ENCODE measurements at places on chromosomes 12 and 14.

DNA sequence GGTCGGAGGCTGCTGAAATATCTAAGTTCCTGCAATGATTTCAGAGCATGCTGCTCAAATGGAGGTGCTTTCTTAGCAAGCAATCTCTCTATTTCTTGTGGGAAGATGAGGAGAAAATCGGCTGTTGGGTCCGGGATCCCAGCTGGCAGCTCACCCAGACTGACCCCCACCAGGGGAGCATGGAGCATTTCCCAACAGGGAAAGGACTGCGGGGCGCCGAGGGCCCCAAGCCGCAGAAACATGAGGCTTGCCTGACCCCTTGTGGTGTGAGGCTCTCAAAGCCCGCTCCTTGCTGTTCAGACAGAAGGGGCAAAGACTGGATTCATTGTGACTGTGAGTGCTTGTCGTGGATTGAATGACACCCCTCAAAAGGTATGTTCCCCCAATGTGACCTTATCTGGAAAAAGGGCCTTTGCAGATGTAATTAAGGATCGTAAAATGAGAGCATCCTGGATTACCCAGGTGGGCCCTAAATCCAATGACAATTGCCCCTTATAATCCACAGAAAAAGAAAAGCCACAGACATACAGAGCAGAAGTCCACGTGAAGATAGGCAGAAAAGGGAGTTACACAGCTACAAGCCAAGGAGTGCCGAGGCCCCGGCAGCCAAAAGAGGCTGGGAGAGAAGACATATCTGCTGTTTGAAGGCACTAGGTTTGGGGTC, 116.3 kb upstream of the VASH1 start:
- DNase-seq = no peak

DNA sequence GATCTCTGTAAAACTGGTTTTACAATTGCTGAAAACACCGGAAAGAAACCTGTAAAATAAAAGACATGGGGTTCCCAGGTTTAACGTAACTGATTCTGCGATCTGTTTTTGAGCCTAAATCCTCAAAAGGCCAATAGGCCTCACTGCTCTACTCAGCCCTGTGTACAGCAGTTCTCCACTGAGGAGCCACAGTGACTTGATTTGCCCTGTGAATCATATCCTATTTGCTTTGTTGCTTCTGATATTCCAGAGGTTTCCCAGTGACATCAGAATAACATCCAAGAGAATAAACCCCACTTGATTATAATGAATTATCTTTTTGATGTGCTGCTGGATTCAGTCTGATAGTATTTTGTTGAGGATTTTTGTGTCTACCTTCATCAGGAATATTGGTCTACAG, 27.5 kb downstream of the MDM1 start:
- no peak for DNase-seq

DNA sequence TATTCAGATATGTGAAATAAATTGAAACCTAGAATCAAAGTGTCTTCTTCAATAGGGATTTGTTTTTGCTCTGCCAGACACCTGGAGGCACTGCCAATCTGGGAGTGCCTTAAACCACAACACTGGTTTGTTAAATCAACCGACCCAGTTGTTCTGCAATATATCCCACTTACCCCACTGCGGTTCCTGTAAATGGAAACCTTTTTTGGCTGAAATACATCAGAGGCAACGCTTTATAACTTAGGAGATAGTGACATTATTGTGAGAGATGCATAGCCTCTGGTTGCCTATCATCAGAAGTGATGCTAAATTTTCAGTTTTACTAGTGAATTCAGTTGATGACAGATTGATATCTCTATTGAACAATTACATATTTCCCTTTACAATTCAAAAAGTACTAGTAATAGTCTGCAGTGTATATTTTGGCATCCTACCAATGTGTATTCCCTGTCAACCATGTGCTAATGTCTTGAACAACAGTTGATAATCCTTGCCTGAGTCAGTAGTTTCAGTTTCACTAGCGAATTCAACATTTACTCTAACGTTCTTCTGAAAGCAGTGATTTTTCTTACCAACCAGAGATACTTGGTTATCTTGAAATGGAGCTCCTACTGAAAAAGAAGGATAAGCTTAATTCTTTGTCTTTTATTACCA, 30.5 kb downstream of the PPP2R5C start:
- no peak for DNase-seq

DNA sequence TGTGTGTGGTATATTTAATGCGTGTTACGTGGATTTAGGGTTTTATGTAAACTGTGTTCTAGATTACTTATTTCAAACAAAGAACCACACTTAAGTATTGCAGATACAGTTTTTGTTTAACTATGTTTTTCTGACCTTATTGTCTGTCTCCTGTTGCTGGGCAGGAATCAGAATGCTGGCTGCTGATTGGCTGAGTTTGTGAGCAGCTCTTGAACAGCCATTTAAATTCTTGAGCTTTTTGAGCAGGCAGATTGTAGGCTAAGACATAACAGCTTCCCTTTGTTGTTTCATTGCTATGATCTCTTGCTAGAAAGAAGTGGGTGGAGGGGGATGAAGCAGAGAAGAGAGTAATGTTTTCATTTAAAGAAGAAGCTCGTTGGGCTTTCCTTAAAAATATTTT, 52.2 kb downstream of the ATF7IP start:
- peak; percentile 60 for DNase-seq

DNA sequence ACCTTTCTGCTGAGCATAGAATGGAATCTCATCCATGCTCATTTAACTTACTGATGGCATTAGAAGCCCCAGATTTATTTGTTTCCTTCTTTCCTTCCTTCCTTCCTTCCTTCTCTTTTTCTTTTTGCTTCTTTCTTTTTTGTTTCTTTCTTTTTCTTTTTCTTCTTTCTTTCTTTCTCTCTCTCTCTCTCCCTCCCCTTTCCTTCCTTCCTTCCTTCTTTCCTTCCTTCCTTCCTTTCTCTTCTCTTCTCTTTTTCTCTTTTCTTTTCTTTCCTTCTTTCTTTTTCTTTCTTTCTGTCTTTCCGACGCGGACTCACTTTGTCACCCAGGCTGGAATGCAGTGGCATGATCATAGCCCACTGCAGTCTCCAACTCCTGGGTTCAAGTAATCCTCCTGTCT, 55.9 kb downstream of the C12orf75 start:
- DNase-seq = no peak

DNA sequence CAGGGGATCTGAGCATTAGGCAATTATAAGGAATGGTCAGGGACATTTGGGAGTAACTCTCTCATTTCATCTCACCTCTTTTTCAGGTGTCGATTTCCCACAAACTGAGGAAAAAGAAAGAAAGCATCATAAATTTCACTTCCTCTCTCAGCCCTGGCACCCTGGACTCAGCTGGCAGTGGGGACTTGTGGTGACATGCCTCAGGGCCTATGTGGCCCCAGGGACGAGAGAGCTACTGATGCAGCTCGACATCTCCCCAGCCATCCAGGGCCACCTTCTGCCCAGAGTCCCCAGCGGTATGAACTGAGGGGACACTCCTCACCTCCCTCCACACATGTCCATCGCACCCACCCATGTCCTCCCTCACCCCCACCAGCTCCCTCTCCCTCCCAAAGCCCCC, 11.7 kb downstream of the TNFRSF1A start:
- DNase-seq = no peak

DNA sequence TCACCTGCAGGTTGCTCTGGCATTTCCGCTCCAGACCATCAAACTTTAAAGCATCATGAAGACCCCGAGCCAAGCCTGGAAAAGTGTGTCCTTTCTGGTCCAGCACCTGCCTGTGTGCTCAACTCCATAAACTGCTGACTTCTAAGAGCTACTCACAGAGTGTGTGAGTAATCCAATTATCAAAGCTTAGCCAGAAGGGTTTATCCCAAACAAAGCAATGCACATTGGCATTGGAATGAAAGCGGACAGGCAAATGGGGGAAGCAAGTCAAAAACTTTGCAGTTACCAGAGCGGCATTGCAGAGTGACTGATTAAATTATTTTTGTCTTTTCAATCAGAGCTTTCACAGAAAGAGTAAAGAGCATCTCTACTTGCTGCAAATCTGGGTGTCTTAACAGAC, 1262.4 kb upstream of the SEL1L start:
- no peak for DNase-seq

GRCh38 chr12:30151831-30152230, 368.1 kb upstream of the TMTC1 start:
- DNase-seq = no peak

GRCh38 chr12:76445462-76445861, 97.2 kb upstream of the BBS10 start:
- no peak for DNase-seq

DNA sequence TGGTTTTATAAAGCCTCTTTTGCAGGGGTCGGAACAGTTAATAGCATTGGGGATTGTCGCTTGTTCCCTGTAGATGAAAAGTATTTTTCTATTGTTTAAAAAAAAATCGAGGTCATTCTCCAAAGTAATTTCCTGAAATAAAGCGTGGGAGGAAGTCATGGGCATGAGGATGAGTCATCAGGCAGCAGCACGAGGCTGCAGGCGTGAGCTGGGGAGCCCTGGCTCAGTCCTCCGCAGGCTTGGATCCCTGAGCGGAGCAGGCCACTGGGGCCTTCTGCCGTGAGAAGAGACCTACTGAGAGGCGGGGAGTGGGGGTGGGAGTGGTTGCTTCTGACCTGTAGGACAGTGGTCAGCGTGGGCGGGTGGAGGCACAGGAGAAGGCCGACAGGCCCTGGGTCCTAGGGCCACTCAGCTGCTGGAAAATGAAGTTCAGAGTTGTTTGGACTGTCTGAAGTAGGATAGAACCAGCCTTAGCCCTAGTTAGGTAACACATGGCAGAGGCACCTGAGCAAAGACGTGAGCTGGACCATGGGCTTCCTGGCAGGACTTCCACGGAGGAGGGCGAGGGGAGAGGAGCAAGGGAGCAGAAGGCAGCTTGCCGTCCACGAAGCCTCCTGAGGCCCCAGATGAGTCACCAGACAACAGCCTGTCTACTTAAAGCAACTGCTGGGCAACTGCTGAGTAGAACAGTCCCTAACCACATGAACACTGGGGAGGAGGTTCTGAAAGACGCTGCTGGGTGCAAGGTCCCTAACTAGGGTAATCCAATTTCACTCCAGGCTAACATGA, 21.1 kb upstream of the LGALS3 start:
- DNase-seq = peak; percentile 18

DNA sequence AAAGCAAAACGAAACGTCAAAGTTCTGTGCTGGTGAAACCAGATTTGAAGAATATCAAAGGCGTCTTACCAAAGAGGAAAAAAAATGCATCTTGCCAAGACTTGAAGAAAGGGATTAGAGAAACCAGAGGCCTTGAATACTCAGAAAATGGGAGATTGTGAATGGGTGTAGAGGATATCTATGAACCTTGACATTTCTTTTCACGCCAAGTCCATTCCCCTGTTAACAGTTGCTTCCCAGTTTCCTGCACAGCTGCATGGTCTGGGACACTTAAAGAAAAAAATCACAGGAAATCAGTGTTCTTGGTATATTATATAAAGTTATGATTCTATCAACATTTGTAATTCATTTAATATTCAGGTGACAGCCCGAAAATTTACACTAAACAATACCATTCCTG, 1.4 kb upstream of the GTF2A1 start:
- no peak for DNase-seq

- DNase-seq = peak; percentile 30
Measured at GRCh38 chr12:124588751-124589267, 21.4 kb upstream of the NCOR2 start.

DNA sequence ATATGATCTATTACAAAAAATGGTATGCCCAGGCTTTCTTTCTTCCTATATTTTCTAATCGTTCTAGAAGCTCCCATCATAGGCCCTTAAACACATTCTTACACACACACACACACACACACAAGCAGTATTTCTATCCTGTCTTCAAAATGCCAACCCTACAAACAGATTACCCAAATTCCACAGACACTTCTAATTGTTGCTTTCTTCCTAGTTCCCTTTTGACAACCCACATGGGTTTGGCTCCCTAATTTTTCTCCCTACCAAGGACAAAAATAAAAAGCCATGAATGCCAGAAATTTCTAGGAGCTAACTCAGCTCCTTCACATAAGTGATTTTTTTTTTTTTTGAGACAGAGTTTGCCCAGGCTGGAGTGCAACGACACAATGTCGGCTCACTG, 60.3 kb upstream of the NTF3 start:
- DNase-seq = no peak

DNA sequence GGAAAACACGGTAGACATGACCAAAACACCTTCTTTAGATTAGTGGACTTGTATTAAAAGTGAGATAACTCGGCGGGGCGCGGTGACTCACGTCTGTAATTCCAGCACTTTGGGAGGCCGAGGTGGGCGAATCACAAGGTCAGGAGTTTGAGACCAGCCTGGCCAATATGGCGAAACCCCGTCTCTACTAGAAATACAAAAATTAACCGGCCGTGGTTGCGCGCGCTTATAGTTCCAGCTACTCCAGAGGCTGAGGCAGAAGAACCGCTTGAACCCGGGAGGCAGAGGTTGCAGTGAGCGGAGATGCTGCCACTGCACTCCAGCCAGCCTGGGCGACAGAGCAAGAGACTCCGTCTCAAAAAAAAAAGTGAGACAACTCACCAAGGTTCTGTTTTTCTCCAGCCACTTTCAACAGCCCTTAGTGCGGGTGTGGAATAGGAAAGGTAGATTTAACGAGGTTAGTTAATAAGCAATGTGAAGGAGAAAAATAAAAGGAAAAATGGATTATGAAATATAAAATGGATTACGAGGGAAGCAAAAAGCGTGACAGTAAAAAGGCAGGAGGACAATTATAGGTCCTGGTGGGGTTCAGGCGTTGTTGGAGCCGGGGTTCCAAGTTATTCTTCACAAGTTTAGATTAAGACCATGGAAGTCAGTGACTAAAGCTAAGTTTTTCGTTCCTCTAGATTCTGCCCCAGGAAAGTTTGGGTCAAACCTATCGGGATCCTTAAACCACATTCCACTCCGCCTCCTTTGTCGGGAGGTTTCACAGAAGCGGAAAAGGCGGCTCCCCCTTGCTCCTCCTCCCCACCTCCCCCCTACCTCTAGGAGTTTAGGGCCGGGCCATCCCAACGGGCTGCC, 534 bp downstream of the PPP2R3C start:
- no peak for DNase-seq

DNA sequence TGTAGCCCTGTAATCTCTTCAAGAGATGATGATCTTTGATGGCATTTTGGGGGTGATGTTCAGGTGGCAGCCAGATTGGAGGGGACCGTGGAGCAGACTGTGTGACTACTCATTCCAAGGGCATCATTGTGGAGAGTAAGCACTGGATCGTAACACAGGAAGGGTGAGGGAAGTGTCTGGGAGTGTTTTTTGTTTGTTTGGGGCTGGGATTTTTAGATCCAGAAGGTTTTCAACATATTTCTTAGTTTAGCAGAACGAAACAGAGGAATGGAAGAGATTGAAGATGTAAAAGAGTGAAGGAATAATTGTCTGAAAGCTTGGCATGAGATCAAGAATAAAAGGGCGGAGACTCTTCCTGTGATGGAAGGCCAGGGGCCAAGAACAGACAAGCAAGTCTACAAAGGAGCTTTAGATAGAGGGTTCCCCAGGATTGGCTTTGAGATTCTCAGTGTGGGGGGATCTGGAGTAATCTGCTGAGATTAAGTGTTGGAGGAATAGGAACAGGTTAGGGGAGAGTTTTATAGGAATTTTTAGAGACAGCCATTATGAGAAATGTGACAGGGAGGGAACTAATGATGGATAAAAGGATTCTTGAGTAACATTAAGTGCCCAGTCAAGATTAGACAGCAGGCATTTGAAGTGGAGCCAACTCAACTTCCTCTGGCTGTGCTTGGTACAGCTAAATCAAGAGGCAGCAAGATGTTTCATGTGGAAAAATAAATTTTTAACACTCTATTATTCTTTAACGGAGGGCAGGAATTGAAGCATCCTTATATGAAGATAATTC, 79.7 kb upstream of the REP15 start:
- no peak for DNase-seq
